ENCODE measurements at places on chromosomes 12 and 14.

DNA sequence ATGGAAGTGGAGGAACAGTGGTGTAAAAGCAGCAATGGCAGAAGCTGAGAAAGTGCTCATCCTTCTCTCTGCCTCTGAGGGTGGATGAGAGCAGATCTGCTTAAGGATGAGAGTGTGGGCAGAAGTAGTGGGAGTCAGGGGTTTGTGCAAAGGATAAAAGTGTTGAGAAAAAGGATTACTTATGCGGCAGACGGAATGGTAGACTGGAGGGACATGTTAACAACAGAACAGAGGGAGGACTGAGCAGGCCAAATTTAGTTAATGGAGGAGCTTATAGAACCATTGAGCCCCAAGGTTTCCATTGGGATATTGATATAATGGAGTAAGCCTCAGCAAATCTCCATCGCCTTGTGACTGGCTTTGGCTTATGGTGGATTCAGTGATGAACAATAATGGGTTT lies 25.5 kb downstream of the TRHDE start:
- no peak for DNase-seq

DNA sequence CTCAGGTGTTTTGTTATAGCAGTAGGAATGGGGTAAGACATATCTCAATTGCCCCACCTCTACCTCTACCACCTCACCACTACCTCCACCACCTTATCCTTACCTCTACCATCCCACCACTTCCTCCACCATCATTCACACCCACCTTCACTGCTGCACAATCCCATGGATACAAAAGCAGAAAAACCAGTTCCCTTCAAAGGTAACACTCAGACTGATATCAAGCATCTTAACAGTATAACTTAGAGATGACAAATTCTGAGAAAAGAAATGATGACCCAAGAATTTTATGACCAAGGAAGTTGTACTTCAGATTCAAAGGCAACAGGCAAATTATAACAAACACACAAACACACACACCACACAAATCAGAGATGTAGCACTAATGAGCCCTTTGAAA lies 189.4 kb downstream of the NUAK1 start:
- DNase-seq, result no peak

GRCh38 chr12:55830601-55831446 lies 1.4 kb upstream of the DNAJC14 start:
- peak; percentile 60 for DNase-seq

- no peak for DNase-seq
These were observed 3.7 kb upstream of the RNASE9 start for GRCh38 chr14:20564501-20564997.

DNA sequence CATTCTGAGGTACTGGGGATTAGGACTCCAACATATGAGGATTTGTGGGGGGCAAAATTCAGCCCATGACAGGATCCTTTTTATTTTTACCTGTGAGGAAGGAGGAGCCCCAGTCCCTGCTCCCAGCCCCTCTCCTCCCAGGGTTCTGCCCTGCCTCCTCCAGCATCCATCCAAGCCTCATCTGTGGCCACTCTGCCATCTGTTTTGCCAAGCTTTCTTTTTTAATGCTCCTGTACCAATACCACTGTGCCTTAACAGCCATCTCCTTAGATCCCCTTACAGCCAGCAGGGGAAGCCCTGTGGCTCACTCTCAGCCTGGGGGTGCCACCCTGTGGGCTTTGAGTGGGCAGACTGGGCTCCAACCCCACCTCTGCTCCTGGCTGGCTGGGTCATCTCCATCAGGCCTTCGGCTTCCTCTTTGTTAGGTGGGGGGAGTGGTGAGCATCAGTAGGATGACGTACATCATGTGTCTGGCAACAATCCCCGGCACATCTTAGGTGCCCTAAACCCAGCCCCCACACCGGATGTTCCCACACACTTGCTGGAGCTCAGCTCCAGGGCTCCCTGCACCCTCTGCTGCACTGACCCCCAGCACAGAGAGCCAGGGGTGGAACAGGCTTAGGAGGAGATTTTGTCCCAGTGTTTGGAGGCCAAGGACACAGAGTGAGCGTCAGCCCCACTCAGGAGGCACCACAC lies 40.2 kb downstream of the CYP46A1 start:
- DNase-seq, result no peak

- no peak for DNase-seq
These were observed 120.4 kb downstream of the CALM1 start for GRCh38 chr14:90517076-90517841.

- DNase-seq, result no peak
These were observed 17.4 kb downstream of the P2RX4 start for GRCh38 chr12:121227294-121227693.

- no peak for DNase-seq
These were observed 657.7 kb downstream of the ETNK1 start for GRCh38 chr12:23282701-23283100.

- no peak for DNase-seq
These were observed 11.3 kb downstream of the KCNK10 start for GRCh38 chr14:88311780-88312179.

DNA sequence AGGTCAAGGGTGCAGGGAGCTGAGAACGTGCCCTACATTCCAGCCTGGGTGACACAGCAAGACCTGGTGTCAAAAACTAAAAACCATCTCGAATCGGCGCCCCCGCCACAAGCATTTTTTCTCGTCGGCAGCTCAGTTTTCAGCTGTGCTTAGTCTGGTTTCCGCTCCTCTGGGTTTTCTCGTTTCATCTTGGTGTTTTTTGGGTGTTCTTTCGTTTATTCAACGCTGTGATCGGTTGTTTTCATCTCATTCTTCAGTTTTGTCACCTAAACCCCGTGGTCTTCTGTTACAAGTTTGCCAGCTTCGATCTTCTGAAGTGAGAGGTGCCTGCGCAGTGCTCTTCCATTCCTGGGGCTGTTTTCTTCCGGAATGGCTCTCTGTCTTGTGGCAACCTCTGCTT lies 41.4 kb downstream of the NOC4L start:
- no peak for DNase-seq

GRCh38 chr14:96125536-96125935 lies 79.1 kb upstream of the BDKRB2 start:
- peak; percentile 42 for DNase-seq

Measured in fibroblast of the aortic adventitia (primary cell).